G401 (cell line): ENCODE measurements at places on chromosomes 16 and 17.

GRCh38 chr16:89973654-89974335 lies 25.2 kb downstream of the DEF8 start:
- no peak for DNase-seq

- DNase-seq = peak; percentile 85
Measured at GRCh38 chr17:74972107-74972972, at the start of gene HID1. TSS of gene HID1 (minus strand) at chr17:74972759. CDS start at chr17:74972656, 103 bp downstream.

DNA sequence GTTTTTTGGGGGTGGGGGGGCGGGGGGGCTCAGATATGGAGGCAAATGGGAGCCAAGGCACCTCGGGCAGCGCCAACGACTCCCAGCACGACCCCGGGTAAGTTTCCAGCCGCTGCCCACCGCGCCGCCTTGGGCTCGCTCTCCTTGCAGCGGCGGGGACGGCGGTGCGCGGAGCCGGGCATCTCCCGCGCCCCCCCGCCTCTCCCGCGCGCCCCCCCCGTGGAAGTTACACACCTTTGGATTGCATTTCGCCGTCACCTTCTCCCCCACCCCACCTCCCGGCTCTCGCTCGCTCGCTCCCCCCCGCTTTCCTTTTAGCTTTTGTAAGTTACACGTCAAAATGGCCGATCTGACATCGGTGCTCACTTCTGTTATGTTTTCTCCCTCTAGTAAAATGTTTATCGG lies 387 bp downstream of the MSI2 start:
- no peak for DNase-seq

GRCh38 chr17:65698381-65699061 lies 137.1 kb upstream of the AXIN2 start:
- no peak for DNase-seq

- no peak for DNase-seq
Measured at GRCh38 chr17:14310101-14310500, 9.2 kb downstream of the HS3ST3B1 start.

DNA sequence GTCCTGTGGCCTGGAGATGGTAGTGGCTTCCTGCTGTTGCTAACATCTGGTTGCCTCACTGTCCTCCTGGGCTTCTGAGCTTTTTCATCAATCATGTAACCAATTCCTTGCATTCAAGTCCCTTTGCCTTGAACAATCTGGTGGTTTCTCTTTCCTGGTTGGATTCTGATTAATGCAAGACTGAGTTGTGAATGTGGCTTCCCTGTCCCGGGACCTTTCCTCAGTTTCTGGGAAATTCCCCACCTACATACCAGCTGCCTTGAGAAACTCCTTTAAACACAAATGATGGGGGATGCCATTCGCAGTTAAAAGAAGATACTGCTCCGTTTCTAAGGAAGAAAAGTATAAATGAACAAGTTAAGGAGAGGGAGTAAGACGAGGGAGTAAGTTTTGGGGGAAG lies 39.9 kb upstream of the NLRP1 start:
- no peak for DNase-seq

DNA sequence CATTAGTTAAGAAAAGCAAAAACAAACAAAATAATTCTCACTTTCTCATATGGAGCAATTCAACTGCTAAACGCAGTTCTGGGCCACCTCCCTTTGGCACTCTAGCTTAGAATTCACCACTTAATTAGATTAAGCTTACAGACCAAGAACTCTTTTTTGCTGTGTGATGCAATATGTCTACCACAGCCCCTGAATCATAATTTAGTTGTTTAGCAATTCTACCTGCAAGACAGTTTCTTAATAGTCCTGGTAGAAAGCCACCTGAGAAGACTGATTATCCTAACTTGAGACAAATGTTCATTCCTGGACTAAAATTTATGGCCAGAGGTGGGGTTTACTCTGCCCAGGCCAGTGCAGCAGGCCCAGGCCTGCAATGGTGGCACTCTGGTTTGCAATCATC lies 205.9 kb downstream of the HS3ST3A1 start:
- DNase-seq = no peak

DNA sequence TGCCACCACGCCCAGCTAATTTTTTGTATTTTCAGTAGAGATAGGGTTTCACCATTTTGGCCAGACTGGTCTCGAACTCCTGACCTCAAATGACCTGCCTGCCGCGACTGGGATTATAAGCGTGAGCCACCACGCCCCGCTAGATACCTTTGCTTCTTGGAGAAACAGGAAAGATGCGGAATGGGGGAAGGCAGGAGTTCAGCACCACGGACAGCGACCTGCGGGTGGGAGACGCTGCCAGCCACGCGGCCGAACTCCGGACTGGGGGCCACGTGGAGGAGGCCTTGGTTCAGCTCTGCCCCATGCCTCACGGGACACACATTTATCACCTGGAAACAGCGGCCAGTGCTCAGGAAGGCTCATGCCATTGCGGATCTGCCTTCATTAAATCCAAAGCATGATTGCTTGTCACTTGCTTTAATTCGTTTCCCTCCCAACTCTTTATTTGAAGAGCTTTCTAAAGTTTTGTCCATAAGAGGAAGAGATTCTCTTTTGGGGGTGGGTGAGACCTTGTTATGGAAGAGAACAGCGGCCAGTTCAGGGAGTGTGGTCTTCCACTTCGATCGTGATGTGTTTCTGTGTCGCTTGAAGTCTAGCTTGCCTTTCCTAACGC lies 219.9 kb downstream of the ENGASE start:
- no peak for DNase-seq

DNA sequence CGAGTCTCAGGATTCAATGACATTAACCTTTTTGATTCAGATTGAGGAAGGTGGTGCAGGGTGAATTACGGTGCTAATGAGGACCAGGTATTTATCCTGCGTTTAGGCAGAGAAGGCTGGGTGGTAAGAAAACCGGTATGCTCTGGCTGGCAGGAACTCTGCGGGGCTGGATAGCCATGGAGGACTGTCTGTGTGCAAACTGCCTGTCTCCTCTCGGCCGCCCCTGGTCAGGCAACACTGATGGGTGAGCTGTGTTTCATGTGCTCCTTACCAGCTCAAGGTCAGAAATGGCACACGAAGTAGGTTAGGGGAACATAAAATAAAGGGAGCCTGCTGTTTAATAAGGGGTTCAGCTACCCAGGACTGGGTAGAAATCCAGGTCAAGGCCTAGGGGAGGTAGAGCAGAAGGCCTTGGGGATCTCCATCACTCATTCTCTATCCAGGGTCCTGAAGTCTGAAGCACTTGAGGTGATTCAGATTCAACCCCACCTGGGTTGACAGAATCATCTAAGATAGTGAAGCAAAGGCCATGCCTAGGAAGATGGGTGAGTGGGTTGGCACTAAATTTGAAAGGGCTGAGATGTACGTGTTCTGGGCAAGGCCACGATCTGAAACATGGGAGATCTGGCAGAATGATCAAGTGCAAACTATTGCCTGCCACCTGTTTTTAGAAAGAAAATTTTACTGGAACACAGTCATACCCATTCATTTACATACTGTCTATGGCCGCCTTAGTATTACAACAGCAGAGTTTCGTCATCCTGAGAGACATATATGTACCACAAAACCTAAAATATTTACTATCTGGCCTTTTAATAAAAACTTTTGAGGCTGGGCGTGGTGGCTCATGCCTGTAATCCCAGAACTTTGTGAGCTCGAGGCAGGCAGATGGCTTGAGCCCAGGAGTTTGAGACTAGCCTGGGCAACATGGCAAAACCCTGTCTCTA lies 292.5 kb downstream of the XYLT1 start:
- no peak for DNase-seq
